ENCODE measurements at places on chromosomes 1 and 21.
A peak's percentile ranks its signal among the peaks of the same experiment; 100 is the strongest.

GRCh38 chr21:14857529-14857928, 207.3 kb downstream of the NRIP1 start:
- no peak for DNase-seq

GRCh38 chr1:200380589-200381021, 29.2 kb downstream of the ZNF281 start:
- DNase-seq, result no peak

DNA sequence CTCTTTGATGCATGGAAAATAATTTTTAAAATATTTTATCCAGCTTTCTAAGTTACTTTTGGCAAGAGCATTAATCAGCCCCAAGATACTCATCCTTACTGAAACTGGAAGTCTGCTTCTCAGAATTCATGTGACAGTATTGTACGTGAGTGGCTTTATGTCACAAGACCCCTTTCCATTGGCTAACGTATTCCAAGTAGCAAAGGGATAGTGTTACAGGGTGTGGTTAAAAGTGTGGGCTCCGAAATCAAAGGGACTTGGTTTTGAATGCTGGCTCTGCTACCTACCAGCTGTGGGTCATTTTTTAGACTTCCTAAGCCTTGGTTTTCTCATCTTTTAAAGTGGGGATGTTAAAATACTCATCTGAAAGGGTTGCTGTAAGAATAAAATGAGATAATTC, 91.7 kb downstream of the RHOU start:
- no peak for DNase-seq

GRCh38 chr1:148362626-148363438, 120.3 kb downstream of the PPIAL4G start:
- DNase-seq, result peak; percentile 61

- no peak for DNase-seq
Measured at GRCh38 chr1:50644447-50645105, 221.3 kb upstream of the DMRTA2 start.

GRCh38 chr1:32352831-32353383, 9.4 kb downstream of the FAM229A start:
- DNase-seq, result no peak

DNA sequence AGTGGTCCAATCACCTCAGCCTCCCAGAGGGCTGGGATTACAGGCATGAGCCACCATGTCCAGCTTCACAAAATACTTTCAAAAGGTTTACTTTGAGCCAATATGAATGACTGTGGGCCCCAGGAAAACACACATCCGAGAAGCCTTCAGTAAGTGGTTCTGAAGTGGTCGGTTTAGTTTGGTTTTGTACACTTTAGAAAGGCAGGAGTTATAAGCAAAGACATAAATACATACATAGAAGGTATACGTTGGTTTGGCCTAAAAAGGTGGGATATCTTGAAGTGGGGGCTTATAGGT, 3.2 kb upstream of the MIB2 start:
- no peak for DNase-seq

- no peak for DNase-seq
Measured at GRCh38 chr1:90074137-90074536, 79.2 kb downstream of the ZNF326 start.

DNA sequence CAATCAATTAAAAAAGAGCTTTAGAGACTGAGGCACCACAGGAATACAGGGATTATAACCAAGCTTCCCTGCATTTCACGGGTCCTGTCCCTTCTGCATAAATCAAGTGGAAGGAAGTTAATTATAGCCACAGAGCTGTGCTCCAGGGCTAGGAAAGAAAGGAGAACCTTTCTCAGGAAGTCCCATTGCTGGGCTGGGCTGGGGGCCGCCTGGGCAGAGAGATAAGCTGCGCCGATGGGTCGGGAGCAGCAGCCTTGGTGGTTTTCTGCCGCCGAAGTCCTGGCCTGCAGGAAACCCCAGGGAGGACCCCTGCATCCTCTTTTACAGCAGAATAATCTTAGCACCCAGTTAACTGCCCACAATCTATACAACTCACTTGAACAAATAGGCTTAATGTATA, 12.6 kb upstream of the CD34 start:
- DNase-seq, result no peak

DNA sequence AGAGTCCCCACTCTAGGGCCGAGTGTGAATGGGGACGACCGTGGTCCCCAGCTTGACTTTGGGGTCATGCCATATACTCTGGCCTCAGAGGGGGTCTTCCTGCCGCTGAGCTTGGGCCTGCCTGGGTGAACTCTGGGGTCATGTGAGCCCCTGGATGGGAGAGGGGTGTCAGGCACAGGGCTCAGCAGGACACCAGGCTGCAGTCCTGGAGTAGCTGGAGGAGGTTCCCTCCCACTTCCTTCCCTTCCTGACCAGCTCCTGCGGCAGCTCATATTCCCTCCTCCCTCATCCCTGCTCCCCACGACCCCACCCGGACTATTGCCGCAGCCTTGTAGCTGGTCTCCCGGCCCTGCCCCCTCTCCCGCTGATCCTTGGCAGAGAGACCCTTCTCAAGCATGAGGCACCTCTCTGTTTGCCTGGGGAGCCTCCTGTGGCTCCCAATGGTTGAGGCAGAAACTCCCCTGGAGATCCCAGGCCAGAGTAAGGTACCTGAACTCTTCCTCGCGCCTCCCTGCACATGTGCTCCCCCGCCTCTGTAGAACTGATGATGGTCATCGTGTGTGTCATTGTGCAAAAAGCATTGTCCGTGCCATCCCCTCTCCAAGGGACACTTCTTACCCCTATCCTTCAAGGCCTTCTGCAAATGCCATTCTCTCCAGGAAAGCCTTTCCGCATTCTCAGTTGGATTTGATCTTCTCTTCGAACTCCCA, 1.8 kb downstream of the TNFRSF1B start:
- DNase-seq, result no peak

DNA sequence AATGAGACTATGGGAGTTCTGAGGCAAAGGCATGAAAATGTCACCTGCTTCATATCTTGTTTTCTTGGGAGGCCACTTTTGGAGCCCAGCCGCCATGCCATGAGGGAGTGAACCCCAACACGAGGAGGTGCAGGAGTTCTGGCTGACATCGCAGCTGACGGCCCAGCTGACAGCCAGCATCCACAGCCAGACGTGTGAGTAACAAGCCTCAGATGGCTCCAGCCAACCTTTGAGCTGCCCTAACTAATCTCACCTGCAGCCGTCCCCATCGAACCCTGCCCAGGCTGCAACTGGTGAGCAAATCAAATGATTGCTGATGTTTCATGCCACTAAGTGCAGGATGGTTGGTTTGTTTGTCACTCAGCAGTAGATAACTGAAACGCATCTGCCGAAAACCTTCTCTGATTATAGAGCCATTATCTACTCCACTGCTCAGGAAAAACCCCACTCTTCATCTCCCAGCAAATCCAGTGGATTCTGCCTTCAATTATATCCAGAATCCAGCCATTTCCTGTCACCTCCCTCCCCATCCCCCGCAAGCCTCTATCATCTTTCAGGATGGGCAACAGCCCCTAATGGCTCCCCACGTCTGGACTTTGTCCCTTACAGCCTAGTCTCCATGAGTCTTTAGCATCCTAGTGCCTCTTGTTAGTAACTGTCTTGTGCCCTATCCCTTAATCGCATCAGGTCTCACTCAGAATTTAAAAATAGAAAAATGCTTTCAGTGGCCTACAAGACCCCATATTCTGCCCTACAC, 18.5 kb upstream of the RAB4A start:
- no peak for DNase-seq

- no peak for DNase-seq
Measured at GRCh38 chr1:6783221-6783620, 2.0 kb upstream of the CAMTA1 start.

DNA sequence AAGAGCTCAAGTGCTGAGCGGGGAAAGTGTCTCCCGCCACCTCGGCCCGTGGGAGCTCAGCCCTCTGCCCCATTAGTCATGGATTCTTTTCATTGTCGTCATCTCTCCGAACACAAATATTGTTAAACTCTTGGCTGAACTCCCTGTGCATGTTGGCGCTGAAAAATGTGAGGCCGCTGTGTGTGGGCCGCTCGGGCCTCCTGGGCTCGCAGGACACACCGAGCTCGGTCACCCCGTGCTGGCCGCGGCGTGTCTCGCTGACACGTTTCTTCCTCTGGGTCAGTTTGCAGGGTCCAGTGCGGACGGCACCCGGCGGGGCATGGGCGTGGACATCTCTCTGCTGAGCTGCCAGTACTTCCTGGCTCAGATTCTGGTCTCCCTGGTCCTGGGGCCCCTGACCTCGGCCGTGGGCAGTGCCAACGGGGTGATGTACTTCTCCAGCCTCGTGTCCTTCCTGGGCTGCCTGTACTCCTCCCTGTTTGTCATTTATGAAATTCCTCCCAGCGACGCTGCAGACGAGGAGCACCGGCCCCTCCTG, 25.6 kb downstream of the SLC45A1 start:
- DNase-seq, result no peak

DNA sequence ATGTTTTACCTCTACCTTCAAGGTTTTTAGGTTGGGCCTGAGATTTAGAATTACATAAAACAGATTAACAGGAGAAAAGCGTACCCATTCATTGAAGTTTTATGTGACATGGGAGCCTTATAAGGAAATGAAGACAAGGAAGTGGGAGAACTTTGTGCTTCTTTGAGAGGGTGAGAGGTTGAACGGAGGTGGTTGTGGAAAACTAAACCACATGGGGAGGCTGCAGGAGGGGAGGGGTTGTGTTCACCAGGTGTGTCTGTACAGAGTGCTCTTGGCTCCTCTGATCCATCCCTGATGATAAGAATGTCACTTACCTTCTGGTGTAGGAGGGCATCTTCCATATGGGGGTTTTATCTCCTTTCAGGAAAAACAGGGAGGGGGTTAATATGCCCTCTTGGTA, 2.7 kb downstream of the SLX9 start:
- DNase-seq, result no peak

DNA sequence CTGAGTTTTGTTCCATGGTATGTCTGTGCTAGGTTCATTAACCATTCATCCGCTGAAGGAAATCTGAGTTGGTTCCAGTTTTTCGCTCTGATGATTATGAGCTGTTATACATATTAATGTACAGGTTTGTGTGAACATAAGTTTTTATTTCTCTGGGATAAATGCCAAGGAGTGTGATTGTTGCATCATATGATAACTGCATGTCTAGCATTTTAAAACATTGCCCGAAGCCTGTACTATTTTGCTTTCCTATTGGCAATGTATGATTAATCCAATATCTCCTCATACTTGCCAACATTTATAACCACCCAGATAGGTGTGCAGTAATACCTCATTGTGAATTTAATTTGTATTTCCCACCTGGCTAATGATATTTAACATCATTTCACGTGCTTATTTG, 322.7 kb downstream of the ZNF326 start:
- DNase-seq, result no peak

DNA sequence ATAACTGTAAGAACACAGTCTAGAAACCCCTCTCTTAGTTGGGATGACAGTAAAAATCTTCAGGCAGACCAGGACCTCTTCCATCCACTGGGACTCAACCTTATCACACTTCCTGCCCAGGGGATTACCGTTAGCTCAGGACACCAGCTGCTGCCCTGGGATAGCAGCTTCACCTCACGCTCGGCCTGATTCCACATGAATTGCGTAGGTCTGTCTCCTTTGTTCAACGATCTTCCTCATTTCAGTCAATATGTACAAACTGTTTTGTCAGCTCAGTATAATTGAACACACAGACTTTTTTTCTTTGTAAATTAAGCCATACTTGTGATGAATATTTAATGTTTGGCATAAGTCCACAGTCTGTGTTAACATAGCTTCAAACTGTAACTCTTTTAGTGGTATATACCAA, 290.4 kb downstream of the GRIK1 start:
- DNase-seq, result no peak

DNA sequence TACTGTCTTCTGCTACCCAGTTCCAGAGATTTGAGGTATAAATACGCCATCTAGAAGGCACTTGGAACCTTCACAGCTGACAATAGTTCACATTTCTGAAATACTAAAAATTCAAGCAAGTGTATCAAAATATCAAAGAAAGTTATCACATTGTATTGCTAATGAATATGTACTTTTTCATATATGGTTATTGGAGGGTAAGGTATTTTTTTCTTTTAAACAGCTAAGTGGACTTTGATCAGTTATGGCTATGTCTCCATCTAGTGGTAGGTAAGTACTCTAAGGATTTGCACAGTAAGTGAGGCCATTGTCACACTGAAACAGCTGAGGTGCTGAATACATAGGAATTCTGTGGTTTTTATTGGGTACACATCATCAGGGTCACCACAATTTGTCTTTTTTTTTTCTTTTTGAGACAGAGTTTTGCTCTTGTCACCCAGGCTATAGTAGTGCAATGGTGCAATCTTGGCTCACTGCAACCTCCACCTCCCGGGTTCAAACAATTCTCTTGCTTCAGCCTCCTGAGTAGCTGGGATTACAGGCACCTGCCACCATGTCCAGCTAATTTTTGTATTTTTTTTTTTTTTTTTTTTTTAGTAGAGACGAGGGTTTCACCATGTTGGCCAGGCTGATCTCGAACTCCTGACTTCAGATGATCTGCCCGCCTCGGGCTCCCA, 49.1 kb upstream of the CR2 start:
- DNase-seq, result no peak

DNA sequence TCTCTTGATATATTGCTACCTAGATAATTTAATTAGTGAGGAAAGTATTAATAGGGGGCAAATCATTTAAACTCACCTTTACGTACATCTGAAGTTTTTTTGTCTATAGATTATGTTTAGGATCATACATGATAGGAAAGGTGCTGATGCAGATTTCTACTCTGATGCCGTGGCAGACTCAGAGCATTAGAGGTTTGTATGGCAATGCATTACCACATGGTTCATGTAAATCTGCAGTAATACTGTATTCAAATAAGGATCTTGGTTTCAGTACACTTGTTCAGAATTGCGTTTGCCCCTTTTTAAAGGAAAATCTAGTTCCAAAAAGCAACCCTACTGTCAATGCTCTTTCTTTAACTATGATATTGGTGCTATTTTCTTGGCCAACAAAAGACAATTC, 288.3 kb downstream of the PTPRC start:
- no peak for DNase-seq

DNA sequence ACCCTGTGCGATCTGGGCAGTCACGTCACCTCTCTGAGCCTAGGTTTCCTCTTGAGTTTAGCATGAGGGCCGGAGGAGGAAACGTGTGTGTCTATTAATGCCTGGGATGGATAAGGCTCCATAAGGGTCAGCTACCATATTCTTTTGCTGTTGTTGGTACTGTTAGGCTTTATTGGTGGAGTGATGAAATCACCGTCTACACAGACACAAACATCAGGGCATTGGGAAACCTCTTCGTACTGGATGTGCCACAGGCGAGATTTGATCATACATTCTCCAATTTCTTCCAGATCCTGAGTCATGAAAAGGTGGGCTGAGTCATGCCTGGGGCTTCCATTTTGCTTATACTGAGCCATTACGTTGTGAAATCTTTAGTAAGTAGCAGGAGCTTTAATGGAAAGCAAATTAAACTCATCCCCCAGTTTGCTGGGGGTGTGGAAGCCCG, 24.9 kb upstream of the GRHL3 start:
- no peak for DNase-seq

DNA sequence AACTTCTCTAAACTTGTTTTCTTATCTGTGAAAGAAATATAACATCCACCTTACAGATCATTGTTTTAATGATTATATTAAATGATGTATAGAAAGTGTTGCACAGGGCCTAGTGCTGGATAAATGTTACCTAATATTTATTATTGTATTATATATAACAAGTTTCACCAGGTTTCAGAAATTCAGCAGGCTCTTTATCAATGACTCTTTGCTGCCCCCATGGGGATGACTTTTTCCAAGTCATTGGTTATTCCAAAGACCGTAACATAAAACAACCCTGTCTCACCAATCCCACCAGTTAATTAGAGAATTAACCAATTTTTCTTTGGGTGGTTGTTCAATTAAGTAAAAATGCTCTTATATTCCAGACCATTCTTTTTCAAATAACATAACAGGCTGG, 7.3 kb upstream of the DEDD start:
- no peak for DNase-seq

Measured in cerebellar nuclear complex (tissue), 1 donor.